Stimulated activated naive CD4-positive, alpha-beta T cell treated with Interleukin-2 at 50 U/mL for 16 hours (primary cell): ENCODE measurements at places on chromosomes 11 and 22.

DNA sequence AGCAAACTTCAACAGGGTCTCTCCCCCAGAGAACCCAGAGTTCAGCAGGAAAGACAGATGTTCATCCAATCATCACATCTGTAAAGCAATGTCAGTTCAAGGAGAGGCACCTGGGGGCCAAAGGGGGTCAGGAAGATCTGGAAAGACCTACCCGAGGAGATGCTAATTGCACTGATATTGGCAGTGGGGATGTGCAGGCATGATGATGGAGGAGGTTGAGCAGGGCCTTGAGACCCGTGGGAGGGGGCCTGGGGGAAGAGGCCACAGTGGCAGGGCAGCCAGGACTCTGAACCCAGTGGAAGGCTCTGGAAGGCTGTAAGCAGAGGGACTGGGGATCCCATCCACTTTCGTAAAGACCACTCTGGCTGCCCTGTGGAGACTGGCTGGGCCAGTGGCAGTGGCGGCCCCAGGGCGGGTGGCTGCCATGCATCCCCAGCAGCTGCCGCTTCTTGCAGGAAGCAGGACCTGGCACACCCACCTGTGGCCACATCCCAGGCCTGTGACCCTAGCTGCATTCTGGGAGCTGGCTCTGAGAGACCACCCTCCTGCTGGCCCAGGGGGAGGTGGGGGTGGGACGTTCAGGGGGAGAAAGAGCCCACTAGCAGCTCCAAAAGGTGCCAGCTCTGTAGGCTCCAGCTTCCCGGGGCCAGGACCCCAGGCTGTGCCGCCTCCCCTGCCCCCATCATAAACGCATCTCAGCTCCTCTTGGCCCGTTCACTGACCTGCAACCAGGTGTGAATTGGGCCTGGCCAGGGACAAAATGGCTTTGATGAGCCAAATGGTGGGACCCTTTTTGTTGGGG lies 59.9 kb upstream of the FGF3 start:
- no peak for DNase-seq

- DNase-seq = peak; percentile 17
Observed at GRCh38 chr22:35150183-35151107, 84.5 kb downstream of the ISX start.

DNA sequence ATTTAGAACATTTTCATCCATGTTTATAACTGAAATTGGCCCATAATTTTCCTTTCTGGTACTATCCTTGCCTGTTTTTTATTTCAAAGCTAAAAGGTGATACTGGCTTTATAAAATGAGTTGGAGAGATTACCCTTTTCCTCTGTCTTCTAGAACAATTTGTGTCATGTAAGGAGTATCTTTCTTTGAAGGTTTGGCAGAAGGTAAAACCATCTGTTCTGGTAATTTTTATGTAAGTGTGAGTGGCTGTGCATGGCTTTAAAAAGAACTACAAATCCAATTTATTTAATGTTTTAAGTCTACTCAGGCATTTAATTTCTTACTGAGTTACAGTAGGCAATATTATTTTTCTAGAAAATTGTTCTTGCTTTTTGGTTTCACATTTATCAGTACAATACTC lies 7.7 kb upstream of the MRGPRD start:
- no peak for DNase-seq

GRCh38 chr11:2462543-2462985 lies 17.8 kb downstream of the KCNQ1 start:
- DNase-seq = no peak
